Activated CD4-positive, alpha-beta T cell treated with anti-CD3 and anti-CD28 coated beads, Interleukin-2, amount 50 U/mL, for 4 hours (primary cell): ENCODE measurements at places on chromosomes 12 and 14.

DNA sequence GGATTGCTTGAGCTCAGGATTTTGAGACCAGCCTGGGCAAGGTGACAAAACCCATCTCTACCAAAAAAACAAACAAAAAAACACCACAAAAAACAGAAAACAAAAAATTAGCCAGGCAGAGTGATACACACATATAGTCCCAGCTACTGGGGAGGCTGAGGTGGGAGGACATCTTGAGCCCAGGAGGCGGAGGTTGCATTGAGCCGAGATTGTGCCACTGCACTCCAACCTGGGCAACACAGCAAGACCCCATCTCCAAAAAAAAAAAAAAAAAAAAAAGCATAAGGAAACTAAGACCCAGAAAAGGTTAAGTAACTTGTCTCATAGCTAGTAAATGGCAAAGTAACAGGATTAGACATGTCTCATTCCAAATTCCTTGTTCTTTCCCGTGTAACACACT lies 56.3 kb upstream of the PSMA6 start:
- DNase-seq, result no peak

- DNase-seq, result no peak
These were observed 5.5 kb downstream of the PNN start for GRCh38 chr14:39180553-39180952.

DNA sequence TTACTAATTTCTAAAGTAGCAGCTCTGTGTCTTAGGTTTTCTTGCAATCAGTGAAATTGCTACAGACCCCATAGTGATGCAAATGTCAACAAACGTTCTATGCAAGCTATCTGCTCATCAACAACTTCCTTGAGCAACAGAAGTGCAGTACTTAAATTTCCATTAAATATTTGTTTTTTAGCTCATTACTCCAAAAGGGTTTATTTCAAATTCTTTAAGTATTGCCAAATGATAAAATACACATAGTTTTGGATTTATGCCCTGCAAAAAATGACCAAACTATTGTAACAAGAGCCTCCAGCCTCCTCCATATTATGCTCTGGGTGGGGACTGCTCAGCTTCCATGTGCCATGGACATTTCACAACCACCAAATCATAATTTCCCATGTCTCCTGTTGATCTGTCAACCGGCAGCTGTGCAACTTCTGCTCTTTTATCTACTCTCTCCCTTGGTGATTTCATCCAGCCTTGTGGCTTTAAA lies 4.4 kb downstream of the BDKRB1 start:
- DNase-seq, result no peak

GRCh38 chr14:75156901-75157300 lies 19.5 kb downstream of the TMED10 start:
- no peak for DNase-seq

GRCh38 chr12:132967736-132968135 lies 11.6 kb upstream of the ZNF605 start:
- no peak for DNase-seq

DNA sequence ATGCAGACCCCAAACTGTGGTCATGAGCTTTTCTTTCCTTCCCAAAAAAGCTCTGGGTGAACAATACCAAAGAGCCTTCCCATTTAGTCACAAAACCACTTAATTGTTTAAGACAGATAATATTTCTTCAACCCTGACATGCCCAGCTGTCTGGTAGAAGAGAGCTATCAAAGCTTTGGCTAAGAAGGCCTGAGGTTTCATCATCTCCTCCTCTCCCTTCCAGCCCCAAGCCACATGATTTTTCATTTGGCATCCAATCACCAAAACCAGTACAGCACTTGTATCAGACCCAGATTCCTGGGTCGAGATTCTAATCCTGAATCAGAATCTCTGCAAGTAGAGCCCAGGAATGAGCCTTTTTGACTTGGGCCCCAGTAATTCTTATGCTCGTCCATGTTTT lies 199.6 kb upstream of the TMEM260 start:
- no peak for DNase-seq

GRCh38 chr12:120183211-120183631 lies 11.3 kb downstream of the GCN1 start:
- DNase-seq, result no peak
